ENCODE measurements at places on chromosomes 3 and 15.
A peak's percentile ranks its signal among the peaks of the same experiment; 100 is the strongest.

DNA sequence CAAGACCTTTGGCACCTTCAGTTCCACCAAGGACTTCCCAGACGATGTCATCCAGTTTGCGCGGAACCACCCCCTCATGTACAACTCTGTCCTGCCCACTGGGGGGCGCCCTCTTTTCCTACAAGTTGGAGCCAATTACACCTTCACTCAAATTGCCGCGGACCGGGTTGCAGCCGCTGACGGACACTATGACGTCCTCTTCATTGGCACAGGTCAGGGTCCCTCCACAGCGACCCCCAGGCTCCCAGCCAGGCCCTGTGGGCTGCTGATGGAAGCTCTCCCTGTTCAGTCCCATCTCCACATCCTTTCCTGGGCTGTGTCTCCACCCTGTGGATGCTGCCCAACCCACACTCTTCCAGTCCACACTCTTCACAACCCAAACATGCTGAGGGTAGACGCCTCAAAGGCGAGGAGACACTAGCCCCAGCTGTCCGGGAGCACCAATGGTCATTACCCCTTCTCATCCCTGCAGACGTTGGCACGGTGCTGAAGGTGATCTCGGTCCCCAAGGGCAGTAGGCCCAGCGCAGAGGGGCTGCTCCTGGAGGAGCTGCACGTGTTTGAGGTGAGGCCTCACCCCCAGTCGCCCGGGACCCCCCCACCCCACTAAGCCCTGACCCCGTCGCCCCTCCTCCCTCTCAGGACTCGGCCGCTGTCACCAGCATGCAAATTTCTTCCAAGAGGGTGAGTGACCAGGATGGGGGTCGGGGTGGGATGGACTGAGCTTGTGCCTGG is 4.3 kb upstream of the LSMEM2 start:
- DNase-seq = peak; percentile 64

DNA sequence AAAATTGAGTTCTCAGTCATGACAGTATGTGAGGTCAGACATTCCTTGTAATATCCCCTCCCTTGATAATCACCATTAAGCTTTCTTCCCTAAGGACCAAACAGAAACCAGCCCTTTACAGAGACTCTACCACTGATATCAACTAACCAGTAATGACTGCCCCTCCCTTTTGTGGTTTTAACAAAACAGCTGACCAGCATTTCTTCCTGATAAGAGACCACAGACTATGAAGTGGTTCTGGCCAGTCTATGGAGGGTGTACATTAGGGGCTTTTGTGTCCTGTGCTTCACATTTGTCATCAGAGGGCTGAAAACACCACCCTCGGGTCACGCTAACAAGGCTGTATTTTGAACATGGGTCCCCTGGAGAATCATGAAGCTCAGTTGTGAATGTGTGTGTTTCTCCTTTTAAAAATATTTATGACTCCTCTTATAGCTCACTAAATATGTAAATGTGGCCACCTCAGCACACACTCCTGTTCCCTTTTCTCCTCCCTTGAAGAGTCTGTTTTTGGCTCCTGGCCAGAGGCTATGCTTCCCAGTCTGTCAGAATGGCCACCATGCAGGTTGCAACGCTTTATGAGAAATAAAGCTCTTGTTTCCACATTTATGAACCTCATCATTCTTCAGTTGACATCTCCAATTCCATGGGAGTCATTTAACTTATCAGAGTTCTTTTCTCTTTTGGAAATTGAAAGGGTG is 239.3 kb downstream of the CPNE4 start:
- DNase-seq = peak; percentile 40

DNA sequence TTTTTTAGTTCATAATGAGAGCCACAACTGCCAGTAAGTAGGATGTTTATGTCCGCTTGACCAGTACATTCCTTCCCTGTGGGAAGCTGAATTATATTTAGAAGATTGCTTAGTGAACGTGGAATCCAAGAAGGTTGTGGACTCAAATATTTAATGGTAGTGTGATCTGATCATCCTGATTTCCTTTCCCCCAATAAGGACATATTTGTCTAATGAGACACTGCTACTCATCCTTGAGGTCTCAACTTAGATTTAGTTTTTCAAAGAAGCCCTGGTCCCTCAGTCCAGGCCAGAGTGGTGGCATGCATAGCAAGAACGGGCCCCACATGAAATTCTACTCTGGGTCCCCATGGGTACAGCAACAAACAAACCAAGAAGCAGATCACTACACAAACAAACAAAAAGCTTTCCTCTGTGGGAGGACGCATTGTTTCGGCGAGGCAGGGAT is 60.8 kb downstream of the USP13 start:
- DNase-seq = no peak

DNA sequence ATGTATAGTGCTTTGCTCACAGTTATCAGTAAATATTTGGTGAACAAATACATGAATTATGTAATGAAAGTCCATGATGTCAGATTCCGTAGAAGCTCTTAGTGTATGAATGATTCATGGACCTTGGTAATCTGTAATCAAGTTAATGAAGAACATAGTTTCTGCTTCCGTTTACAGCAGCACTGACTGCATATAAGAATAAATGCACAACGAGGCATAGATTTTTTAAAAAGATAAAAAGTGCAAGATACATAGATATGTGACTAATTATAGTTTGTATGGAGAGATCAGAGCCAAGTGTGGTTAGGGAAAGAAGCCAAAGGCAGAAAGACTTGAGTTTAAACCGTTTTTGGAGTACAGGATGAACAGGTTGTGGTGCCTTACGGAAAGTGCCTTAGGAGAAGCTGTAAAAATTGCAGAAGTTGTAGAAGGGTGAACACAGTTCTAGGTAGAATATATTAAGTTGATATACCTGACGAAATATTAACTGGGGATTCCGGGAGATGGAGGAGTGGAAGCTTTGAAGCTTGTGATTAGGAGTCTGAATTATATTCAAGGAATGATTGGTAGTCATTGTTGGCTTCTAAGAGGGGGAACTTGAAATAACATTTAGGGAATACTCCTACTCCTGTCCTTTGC is 293.1 kb downstream of the NLGN1 start:
- DNase-seq = no peak

DNA sequence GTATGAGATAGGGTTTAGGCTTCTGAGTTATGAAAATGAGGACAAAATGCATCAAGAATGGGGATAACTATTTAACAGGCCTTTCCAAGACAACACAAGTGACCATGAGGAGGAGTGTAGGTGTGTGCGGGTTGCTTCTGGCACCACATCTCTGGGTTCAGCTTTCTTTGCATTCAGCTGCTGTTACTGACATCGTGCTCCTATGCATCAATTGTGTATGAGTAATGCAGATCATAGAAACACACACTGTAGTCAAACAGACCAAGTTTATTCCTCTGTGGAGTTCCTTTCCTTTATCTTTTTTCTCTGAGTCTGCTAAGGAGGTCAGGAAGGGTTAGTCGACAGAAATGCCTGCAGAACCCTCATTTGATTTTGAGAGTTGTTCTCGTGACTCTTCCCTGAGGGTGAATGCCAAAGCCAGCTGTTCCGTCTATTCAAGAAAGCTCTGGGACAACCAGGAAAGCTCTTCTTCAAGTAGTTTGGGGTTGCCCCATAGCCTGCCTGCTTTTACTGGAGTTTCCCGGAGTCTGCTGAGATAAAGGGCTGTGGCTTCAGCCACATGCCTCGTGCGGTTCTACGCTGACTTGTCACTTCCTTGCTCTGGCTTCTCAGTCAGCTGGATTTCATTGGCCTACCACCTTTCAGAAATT is 136.7 kb upstream of the TLE3 start:
- peak; percentile 68 for DNase-seq

- no peak for DNase-seq
Observed at GRCh38 chr15:96119734-96120133, 210.8 kb upstream of the NR2F2 start.

GRCh38 chr15:93662162-93662885 is 569.0 kb upstream of the MCTP2 start:
- no peak for DNase-seq

DNA sequence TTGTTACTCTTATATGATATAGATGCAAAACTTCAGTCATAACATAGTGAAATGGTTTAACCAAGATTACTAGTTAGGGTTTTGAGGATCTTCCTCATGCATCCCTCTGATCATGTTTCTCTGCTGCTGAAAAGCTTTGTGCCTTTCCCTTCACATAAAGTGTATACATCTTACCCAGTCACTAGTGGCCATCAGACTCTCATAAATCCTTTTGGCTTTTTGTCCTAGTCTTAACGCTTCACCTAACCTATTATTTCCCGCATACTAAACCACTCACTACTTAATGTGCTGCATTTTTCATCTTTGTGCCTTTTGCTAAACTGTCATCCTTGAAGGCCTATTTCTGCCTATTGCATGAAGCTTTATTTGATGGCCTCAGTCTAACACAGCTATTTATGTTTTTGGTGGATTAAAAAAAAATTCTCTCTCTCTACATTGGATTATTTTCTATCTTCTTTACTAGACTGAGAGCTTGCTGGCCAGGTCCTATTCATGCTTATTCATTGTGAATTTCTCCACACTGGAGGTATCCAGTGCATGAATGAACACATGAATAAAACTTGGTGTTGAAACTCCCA is 717.6 kb upstream of the GOLIM4 start:
- no peak for DNase-seq

DNA sequence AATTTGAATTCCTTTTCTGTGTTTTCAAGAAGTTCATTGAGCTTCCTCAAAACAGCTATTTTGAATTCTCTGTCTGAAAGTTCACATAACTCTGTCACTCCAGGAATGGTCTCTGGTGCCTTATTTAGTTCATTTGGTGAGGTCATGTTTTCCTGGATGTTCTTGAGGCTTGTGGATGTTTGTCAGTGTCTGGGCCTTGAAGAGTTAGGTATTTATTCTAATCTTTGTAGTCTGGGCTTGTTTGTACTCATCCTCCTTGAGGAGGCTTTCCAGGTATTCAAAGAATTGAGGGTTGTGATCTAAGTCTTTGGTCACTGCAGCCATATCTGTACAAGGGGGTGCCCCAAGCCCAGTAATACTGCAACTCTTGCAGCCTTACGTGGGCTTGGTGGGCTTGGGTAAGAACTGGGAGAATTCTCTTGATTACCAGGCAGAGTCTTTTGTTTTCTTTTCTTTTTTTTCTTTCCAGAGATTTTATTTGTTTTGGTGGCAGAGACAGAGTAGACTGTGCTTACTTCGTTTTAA is 19.3 kb upstream of the CCNDBP1 start:
- no peak for DNase-seq

DNA sequence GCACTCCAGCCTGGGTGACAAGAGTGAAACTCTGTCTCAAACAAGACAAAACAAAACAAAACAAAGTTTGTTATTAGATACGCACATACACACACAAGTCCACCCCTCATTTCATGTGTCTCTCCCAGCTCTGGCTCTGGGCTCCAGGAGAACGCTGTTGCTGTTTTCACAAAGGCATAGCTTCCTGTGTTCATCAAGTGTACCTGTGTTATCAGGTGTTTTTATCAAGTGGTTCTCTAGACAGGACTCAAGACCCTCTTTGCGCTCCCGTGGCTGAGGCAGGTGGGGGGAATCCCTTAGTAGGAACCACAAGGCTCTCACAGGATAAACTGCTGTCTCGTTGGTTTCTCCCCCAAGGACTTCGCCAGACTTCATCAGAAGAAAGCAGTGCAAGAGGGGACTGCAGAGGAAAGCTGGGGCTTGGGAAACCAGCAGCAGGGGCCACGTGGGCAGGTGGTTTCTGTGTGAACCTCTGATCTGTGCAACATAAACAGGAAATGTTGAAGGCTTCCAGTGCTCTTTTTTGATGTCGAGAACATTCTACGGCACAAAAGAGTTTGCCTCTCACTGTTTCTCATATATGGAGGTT is 6.9 kb upstream of the PPP1R2 start:
- DNase-seq = no peak

GRCh38 chr3:49967291-49967690 is 27.3 kb downstream of the RBM6 start:
- DNase-seq = no peak

DNA sequence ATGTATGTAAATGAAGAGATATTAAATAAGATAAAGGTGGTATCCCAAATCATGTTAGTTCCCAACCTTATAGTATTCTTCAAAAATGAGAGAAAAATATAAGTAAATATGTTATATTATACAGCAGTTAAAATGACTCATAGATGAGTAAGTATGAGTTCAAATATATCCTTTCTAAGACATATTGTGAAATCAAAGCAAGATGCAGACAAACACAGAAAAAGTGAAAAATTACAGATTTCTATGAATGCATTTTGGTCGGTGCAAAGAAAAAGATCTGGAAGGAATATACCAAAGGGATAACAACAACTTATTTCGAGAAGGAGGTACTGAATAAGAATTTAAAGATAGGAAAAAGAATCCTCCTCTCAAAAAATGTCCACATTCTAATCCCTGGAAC is 181.2 kb upstream of the TTC14 start:
- DNase-seq = no peak

GRCh38 chr3:94405258-94406035 is 342.6 kb downstream of the NSUN3 start:
- no peak for DNase-seq

GRCh38 chr3:15646851-15647511 is 45.4 kb downstream of the BTD start:
- DNase-seq = no peak
